Mucosa of descending colon (tissue), 3 donors: ENCODE measurements at places on chromosomes 3 and 15.
A peak's percentile ranks its signal among the peaks of the same experiment; 100 is the strongest.

DNA sequence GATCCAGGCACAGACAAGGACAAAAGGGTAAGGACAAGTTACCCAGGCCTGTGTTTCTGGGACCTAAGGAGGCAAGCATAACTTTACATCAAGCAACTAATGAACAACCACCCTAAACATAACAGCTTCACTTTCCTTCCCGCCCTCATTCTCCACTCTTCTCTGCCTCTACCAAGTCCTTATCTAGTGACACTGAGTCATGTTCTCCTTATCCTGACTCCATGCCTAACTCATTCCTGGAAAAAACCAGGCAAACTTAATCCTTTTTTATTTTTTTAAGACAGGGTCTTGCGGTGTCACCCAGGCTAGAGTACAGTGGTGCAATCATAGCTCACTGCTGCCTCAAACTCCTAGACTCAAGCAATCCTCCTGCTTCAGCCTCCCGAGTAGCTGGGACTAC lies 44.5 kb downstream of the TMEM44 start:
- no peak for DNase-seq

DNA sequence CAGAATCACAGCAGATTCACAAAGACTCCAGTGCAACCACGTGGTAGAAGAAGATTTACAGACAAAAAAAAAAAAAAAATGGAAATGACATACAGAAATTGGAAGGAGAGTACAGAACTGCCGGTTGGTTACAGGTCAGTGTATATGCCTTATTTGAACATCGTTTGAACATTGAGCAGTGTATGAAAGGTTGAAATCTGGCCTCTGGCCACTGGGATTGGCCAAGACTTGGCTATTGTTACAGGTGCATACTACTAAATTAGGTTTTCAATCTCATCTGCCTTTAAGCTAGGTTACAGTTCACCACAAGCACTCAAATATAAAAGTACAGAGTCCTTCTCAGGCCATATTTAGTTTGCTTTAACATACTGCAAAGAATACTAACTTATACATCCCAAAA lies 59.8 kb downstream of the THBS1 start:
- peak; percentile 46 for DNase-seq

DNA sequence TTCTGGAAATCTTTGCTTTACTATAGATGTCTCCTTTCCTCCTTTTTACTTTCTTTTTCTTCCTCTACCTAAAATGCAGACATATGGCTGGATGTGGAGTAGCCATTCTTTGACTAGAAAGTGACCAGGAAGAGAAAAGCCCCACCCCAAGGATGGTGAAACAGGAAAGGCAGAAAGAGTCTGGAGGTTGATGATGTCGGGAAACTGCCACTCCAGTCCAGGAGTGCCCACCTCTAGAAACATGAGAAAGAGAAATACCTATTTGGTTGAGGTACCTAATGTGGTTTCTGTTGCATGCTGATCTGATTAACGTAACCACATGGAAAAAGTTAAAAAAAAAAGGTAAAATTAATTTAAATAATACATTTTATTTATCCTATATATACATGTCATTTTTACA lies 55.2 kb upstream of the SSR3 start:
- no peak for DNase-seq

GRCh38 chr3:5051772-5052171 lies 70.3 kb upstream of the ARL8B start:
- DNase-seq = no peak

GRCh38 chr3:39750712-39751111 lies 58.7 kb upstream of the MYRIP start:
- no peak for DNase-seq

- no peak for DNase-seq
Measured at GRCh38 chr3:155233213-155233612, 60.3 kb downstream of the STRIT1 start.

DNA sequence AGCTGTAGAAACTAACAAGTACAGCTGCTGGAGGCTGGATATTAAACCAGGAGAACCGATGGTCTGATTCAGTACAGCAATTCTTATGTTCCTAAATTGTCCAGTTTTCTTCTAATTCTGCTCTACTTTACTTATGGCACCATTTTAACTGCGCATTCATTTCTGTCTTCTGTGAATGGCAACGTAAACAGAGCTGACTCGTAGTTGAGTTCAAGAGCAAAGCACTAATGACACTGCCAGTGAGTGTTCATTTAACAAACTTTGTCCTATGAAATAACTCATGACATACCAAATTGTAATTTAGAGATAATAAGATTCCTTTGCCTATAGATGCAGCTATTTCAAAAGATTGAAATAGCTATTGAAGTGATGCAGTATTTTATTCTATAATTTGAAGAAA lies 48.7 kb downstream of the BCHE start:
- DNase-seq = no peak

DNA sequence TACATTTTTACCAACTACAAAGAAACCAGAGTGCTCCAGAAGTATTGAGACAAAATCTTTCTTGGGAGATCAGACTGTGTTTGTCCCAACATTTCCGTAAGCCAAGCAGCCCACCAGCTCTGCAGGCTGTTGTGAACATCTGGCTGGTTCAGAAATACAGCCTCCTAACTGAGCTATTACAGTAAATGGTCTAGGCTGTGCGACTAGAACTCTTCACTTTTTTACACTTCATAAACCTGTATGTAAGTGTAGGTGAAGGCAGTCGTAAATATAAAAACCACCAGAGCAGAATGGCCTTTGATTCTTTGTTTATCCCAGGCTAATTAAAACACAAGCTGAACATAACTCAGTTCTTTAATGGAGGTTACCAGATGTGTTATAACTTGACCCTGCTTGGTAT lies 235.3 kb downstream of the ARRDC4 start:
- DNase-seq = no peak

GRCh38 chr3:112053229-112053628 lies 18.7 kb downstream of the TMPRSS7 start:
- DNase-seq = no peak

DNA sequence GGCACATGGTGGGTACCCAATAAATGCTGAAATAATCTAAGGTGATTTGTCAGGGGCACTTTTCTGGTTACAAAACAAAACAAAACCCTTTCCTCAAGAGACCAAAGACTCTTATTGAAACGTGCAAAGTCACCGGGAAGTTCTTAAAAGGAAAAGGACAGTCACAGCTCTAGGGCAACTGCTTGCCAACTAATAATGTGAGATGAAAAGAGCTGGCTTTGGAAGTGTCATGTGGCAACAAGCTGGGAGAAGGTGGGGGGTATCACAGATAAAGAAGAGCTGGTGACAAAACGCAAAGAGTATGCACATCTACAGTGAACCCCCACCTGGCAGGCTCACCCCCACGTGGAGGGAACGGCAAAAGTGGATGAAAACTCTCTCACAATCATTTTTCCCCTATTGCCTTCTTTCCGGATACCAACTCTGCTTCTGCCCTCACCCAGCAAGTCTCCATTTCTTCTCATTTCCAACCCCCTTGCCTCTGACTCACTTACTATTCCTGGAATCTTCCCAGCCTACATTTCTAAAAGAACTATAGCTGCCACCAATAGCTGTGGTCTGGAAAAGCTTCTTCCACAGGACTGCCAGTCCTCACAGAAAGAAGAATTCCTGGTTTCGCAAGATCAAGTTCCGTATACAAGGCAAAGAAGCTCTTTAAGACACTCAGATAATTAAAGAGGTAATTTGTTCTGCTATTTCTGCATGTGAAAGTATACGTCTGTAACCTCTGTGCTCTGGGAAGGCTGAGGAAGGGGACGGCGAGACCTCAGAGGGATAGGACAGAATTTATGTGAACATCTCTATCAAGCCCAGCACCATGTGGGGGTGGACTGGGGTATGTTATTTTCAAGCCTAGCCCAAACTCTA lies 21.8 kb upstream of the ANPEP start:
- DNase-seq = no peak

DNA sequence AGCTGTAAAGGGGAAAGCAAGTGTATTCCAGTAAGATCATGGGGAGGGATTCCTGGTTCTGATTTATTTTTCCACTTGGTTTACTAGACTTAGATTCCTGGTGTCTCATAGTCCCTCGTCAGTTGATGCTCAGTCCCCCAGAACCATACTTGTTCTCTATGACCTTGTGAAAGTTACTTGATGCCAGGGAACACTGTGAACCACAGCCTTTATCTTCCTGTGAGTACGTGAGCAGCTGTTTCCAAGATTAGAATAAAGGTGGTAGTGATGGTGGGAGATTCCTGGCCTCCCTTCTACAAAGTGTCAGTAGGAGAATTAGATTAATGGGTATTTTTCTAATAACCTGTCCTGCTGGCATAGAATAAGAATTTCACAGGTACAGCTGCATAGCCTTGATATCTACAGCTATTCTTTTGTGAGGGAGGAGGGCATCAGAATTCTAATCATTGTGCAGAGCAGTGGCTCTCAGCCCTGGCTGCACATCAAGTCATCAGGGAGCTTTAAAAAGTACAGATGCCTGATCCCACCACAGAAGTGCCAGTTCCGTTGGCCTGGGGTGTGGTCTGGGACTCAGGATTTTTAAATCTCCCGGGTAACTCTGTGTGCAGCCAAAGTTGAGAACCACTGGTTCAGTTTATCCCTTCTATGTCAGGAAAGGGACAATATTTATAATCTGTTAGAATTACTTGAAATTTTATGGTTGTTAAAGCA lies 20.0 kb downstream of the GPD1L start:
- no peak for DNase-seq

DNA sequence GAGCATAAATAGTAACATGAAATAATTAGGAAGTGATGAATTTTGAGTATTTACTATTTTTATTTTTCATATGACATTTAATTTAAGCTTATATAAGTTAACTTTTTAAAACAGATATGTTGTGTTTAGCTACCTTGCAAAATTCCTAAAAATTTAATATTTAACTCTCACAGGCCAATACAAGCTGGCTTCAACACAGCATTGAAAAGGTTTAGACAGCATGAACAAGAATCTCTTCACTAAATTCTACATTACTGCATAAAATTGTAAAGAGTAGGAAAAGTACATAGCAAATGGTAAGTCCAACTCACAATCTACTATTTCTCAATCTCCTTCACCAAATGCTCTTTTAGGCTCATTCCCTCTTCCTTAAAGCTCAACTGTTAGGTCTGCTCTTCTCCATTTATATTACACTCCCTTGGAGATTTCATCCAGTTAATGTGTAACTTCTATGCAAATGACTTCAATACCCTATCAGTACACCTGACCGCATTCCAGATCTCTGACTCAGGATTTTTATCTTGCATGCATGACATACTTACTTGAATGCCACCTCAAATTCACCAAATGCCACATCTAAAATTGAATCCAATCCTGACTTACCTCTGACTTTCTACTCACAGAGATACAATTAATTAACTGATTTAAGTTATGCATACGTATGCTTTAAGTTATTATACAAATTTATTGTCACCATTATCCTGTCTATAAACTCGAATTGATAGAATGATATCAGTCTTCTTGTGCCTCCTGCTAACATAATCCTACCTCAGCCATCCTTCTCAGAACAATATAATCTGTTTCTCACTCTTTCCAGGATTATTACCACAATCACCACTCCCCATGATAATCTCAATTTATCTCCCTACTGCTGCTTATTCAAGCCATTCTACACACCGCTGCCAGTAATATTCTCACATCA lies 127.0 kb downstream of the STAG1 start:
- no peak for DNase-seq

DNA sequence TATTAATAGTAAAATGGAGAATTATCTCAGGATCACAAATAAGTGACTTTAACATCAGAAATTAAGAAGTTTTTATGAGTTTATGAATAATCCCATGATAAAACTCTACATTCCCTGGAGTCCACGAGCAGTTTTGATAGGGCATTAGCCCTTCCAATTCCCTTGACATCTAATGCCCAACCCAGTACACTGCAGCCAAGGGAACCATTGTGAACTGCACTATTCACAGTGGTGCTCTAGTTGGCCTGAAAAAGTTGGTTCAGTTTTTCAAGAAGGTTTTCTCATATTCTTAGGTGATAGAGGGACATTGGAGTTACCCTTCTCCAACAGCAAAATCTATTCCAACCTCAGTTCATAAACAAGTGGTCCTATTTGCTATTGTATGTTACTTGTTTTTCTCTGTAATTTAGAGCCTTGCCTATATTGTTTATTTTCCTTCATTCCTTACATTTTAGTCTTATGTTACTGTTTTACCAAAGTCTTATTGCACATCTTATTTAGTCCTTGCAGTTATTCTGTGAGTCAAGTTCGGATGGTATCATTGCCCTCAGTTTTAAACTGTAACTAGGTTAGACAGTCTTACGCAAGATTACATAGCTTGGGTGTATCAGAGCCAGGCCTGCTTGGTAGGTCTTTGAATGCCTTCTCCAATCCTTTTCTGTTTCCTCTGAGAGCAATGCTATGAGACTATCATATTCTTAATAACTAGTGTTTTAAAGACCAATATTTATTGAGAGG lies 57.9 kb upstream of the SAMMSON start:
- DNase-seq = no peak

- no peak for DNase-seq
Measured at GRCh38 chr3:56810577-56811545, 9.1 kb upstream of the ARHGEF3 start.

DNA sequence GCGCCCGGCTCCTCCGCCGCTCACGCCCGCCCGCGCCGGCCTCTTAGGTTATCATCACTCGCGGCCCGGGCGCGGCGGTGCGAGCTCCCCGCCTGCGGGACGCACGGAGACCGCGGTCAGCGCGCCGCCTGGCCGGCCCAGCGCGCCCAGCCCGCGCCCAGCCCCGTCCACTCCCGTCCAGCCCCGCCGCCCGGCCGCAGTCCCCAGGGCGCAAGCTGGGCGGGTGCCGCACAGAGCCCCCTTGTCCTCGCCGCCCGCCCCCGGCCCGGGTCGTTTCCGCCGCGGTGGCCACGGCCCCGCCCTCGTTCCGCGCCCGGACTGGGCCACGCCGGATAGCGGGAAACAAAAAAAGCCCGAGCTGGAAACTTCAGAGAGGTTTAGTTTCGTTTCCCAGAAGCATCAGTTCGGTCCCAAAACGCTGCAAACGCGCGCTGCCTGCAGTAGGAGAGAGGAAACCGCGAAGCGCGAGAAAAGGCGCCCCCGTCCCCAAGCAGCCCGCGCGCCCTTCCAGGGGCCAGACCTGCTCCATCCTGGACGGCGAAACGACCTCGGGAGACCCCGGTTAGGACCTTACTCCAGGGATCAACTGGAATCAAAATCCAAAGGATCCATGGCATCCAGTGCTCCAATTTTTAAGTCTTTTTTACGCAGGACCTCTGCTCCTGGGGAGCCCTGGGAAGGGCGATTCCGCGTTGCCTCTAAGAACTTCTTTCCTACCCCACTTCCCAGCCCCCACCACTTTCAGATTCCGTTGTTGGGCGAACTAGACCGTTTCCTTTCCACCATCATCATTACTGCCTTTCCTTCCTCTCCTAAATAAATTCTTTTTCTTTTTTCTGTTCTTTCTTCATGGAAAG lies at the start of gene ATP10A:
TSS of gene ATP10A (minus strand) at position 217 of the 857 bp plus-strand sequence. CDS start 231 bp downstream, outside the sequence.
- DNase-seq = peak; percentile 55

- DNase-seq = no peak
Measured at GRCh38 chr15:49627407-49627877, 6.6 kb downstream of the DTWD1 start.

GRCh38 chr15:57528940-57529565 lies 62.7 kb upstream of the MYZAP start:
- no peak for DNase-seq

- DNase-seq = no peak
Measured at GRCh38 chr15:59177317-59177660, 29.4 kb upstream of the LDHAL6B start.
